ENCODE measurements at places on chromosomes 2 and 18.

DNA sequence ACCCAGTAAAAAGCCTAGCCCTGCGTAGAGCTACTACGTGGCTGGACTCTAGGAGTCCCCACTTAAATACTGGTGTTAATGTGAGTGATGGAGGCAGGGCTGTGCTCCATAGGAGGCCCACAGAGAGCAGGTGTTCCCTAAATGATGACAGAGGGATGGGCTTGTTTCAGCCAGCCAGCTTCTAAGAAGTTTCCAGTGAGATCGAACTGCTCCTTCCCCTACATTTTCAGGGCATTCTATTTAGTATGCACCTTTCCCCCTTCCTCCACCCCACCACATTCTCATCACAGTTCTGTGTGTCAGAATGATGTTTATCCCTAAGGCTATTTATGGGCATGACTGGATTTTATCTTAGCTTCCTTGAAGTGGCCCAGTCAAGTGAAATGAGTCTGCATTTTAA lies 213.0 kb downstream of the TRIB2 start:
- DNase-seq, result no peak

GRCh38 chr2:130820279-130820861 lies 16.3 kb upstream of the ARHGEF4 start:
- DNase-seq, result no peak

DNA sequence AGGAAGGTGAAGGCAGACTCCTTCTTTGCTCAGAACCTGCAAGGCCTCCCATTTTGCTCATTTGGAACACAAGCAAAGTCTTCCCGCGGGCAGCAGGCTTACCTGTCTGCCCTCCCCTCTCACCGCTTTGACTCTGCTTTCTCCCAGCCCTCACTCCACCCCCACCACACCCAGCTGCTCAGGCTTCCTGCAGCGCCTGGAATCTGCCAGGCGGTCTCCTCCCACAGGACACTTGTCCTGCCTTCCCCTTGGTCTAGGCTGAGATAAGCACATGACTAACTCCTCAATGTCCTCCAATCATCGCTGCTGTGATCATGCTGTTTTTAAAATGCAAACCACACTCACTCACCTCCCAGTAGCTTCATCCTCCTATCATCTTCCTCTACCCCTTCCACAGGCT lies 430.0 kb downstream of the ZNF516 start:
- peak; percentile 5 for DNase-seq

GRCh38 chr18:61464551-61465142 lies 131.4 kb downstream of the CDH20 start:
- DNase-seq, result peak; percentile 4

- no peak for DNase-seq
Observed at GRCh38 chr18:45522371-45522770, 92.9 kb upstream of the SLC14A2 start.

- no peak for DNase-seq
Observed at GRCh38 chr2:224412141-224413015, 10.5 kb upstream of the FAM124B start.

DNA sequence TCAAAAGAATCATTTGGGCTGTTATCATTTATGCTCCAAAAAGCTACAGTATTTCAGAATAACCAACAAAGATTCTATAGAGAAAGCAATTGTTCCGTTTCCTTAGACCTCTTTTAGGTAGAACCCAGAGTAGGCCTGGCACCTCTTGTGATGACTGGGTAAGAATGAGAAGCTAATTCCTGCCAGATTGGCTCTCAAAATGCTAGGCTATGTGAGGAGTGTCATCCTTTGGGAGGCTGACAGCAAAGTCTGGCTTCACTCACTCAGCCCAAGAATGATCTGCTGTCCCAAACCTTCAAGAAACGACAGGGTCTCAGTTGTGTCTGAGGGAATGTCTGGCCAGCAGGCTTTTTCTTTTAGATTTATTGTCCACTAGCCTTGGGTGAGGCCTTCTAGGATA lies 4.5 kb downstream of the CERS6 start:
- DNase-seq, result no peak

- DNase-seq, result no peak
Observed at GRCh38 chr2:169344736-169345485, 17.4 kb downstream of the LRP2 start.

GRCh38 chr2:45607701-45608100 lies 3.4 kb downstream of the SRBD1 start:
- DNase-seq, result peak; percentile 17

DNA sequence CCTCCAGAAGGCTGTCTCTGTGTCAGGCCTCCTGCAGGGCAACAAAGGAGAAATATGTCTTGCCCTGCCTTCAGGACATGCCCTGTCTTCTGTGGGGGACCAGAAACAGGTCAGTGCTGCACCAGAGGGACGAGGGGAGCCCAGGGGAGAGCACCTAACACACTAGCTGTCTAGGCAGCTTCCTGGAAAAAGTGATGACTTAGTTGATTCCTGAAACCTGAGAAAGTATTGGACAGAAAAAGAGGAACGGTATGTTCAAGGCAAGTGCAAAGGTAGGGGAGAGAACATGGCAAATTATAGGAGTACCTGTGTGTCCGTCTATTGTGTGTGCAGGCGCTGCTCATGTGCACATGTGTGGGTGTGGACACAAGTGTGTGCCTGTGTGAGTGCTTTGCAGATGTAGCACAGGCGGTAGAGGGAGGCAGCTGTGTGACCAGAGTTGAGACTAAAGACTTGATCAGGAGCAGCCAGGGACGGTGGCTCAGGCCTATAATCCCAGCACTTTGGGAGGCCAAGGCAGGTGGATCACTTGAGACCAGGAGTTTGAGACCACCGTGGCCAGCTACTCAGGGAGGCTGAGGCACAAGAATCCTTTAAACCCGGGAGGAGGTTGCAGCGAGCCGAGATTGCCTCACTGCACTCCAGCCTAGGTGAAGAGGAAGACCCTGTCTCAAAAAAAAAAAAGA lies 119.5 kb downstream of the GYPC start:
- no peak for DNase-seq

Data from RCC 7860 (cell line).